ENCODE measurements at places on chromosomes 1 and 21. TPM values are rescaled to one million over a fixed set of nuclear protein-coding genes. Genes with fewer than 3 reads are reported as not detected.

The C1orf87 gene
- not detected for total RNA-seq

The SERBP1 gene
- total RNA-seq = 331 TPM

The SHISAL2A gene
- total RNA-seq = 4.5 TPM

The LCE2C gene
- total RNA-seq = not detected

The CHI3L1 gene
- total RNA-seq = 0.44 TPM

The TRIM63 gene
- total RNA-seq = not detected

The AJAP1 gene
- total RNA-seq = 22.1 TPM

The IL20 gene
- total RNA-seq = not detected

The SLC39A1 gene
- 127 TPM for total RNA-seq

- no peak for DNase-seq
Observed at GRCh38 chr1:101022294-101022693, 3.3 kb downstream of the DPH5 start.

DNA sequence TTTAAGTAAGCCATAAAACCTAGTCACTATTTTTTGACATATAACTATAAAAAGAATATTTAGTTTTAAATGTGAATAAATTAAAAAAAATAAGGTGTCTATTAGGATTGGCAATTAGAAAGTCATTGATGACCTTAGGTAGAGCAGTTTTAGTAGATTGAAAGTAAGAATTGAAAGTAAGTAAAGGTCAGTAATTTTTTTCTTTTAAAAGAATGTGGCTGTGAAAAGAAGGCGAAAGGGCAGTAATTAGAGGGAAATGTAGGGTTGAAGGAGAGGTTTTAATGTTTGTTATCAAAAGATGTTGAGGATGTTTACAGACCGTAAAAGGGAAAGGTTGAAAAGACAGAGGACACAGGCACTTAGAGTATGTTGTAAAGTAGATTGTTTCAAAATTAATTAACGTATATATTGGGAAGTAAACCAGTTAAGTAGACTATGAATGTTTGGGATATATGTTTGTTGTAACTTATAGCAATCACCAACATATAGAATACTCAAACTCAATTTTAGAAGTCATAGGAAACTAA, 41.0 kb downstream of the ZFYVE9 start:
- no peak for DNase-seq

DNA sequence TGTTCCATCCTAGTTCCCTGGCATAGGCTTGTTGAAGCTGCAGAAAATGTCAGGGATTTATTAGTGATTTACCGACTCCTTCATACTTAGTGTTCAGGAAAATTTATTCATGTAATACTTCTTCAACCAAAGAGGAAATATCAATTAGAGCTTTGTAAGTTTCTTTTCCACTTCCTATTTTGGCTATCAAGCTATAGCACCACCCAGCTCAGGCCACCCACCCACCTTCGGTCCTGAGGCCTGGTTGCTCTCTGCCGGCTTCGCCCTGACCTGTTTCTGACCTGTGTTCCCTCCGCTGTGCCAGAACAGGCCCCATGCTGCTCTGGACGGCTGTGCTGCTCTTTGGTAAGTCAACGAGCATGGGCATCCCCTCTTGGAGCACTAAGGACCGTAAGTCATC, at the start of gene FCRL6:
FCRL6 (plus strand) TSS at position 250 of the 400 bp plus-strand sequence; CDS start at position 315, 65 bp downstream.
- DNase-seq = no peak

DNA sequence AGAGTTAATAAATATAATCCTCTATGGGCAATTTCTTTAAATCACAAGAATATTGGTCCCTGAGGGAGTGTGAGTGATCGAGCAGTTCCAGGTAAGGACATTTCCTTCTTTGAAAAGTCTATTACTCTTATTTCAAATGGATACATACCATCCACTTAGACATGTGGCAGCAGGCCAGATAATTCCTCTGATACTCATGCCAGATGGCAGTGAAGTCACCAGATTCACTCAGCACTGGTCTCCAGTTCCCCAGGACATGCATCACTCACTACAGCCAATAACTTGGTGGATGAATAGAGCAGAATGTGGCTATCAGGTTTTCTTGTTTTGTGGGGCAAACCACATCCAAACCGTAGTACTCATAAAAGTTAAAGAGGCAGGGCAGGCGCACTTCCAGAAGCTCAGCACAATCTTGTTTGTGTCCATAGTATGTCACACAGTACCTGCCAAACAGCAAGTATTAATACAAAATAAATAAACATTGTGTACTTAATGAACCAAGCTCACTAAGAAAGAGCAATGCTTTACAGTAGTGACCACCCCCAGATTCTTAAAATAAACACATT, 74.2 kb upstream of the CD53 start:
- no peak for DNase-seq

GRCh38 chr1:175742790-175743459, 470 bp downstream of the TNR start:
- peak; percentile 83 for DNase-seq

GRCh38 chr1:182624577-182624976, 20.4 kb upstream of the RGS16 start:
- DNase-seq = no peak

DNA sequence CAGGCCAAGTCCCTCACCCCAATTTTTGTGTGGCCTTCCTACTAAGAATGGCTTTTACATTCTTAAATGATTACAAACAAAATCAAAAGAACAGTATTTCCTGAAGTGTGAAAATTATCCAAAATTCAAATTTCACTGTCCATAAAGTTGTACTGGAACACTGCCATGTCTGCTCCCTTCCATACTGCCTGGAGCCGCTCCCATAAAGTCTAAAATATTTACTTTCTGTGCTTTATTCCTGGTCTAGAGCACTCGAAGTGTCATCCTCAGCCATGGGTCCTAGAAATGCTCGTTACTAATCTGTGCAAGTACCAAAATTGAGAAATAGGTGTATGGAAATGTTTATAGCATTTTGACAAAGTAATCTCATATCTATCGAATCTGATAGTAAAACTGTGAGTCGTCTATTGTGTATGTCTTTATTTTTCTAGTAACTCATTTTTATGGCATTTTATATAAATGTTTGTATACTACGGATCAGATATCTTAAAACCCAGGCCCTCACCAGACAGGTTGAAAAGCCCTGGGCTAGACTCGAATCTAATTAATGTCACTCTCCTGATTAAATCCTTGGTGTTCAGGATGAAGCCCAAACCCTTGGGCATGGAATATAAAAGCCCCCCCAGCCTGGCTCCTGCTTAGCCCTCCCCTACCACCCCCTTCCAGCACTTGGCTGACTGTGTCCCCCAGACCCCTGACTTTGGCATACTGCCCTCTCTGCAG, 4.9 kb downstream of the LBR start:
- DNase-seq = no peak

GRCh38 chr1:25641931-25642573, 25.5 kb downstream of the MAN1C1 start:
- peak; percentile 85 for DNase-seq

DNA sequence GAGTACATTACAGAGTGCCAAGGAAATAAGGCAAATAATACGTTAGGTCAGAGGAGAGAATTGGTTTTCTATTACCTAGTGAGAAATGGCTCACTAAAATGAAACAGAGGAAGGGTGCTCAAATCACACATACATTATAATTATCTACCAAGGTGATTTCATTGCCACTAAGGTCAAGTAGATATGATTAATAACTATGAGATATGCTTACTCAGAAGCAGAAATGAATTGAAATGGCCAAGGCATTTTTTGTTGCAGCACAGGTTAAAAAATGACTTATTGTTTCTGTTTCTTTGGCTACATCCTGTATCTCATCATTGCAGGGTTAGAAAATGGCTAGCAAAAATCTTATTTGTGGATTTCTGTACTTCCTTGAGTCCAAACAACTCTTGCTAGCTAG, 154.5 kb upstream of the GORAB start:
- no peak for DNase-seq

GRCh38 chr1:108598340-108598739, 38.4 kb downstream of the EEIG2 start:
- DNase-seq = no peak

GRCh38 chr1:197178998-197179397, 32.5 kb upstream of the ASPM start:
- DNase-seq = no peak

DNA sequence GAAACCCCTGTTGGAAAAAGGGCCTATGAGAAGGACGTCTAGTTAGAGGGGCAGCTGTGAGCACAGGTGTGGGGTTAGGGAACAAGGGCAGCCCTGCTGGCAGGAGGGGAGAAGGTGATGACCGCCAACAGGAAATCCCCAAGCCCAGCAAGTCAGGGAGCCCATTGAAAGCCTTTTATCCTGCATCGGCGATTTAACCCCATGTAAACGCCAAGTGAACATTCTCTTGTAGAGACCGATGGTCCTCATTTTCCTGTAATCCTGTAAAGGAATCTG, 1.1 kb upstream of the BSND start:
- DNase-seq = peak; percentile 81

DNA sequence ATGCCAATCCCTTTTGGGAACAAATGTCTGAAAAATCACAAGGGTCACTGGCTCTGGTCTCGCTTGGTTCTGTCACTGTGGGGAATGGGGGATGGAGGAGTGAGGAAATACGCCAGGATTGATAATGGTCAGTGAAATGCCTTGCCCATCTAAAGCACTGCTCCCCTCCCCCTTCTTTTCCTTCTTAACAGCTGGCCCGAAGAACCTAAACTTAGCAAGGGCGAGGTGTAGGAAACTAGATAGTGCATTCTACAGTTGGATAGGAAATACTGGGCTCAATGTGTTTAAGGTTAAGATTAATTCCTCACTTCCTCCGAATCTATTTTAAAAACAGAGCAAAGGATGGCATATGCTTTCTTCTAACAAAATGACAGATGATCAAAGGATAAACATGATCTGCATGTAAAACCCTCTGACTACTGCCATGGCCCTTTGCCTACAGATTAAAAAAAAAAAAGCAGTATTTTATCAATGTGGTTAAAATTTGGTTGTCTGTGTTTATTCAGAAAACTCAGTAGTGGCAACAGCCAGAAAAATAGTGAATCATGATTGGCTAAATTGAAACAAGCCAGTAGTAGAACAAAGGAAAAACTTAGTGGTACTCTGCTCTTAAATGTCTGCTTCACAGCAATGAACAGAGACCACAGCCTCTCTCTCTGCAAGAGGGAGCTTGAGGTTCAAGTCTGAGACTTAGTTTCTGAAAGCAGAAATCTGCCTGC, 86.1 kb upstream of the VAV3 start:
- DNase-seq = peak; percentile 62

GRCh38 chr1:42157667-42158066, 4.5 kb downstream of the GUCA2B start:
- peak; percentile 66 for DNase-seq

DNA sequence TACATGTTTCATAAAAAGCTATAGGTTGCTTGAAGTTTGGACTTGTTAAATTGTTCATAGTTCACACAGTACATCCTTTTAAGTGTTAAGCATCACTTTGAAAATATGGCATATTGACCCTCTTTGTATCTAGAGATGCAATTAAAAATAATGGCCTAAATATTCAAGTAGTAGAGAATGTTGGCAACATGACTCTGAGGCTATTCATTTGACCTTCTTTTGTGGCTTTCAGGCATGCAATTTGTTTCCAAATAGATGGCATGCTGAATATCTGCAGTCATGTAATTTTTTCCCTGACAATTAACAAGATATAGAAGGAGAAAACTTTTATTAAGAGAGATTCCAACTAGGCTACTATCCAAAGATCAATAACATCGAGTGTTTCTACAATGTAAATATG, 230.5 kb upstream of the ZRANB2 start:
- no peak for DNase-seq

- no peak for DNase-seq
Observed at GRCh38 chr1:55204997-55205396, 10.2 kb downstream of the USP24 start.

DNA sequence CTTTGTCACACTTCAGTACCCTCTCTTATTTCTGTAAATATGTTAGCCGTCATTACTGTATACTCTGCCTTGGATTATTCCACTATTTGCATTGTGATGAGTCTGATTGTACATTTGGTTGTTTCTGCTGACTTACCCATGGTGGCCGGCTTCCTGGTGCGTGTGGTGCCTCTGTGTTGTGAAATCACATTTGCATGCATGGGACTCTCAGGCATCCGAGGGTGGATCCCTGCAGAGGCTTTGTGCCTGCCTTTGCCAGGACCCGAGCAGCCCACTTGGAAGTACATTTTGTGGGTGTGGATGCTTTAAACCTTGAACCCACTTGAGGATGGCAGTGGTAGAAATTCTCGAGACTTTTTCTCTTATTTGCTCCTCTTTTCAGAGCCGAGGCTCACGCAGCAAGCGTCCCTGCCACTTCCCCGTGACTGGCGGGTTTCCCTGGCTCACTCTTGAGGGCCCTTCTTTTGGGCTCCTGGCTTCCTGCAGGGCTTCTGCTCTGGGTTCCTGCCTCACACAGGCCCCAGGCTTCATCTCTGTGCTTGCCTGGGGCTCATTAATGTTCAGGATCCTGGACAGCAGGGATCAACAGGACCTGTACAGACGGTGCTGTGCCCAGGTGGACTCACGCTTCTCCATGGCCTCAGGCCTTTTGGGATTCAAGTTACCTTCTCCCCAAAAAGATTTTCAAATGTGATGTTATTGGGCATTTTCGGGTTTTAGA, 36.6 kb downstream of the POFUT2 start:
- no peak for DNase-seq

DNA sequence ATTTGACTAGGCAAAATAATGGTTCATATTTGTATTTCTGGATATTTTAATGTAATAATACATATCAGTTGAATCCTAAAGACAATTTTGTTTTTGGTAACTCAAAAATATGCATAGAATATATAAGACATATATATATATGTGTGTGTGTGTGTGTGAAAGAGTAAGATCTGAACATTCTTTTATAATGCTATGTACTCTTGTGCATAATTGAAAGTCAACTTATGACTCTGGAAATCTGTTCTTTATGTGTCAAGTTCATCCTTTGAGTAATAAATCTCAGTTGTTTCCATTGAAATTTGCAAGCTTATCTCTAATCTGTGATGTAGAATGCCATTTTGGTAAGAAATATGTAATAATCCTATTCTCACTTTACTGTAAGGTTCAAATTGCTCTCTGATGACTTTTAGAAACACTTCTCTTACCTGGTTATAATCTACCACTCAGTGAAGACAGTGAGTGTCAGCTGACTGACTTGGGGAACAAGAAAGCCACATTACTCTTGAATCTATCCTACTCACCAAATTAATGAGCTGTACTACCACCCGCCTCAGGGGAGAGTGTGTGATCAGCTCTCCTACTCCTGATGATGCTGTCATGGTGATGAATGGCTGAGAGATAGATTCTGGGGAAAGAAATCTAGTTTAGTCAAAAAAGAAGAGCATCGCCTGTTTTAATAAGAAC, 15.0 kb upstream of the NEK7 start:
- no peak for DNase-seq

GRCh38 chr1:9808459-9808858, 15.3 kb downstream of the CLSTN1 start:
- no peak for DNase-seq

GRCh38 chr1:192920412-192920811, 111.6 kb downstream of the RGS2 start:
- DNase-seq = no peak

- no peak for DNase-seq
Observed at GRCh38 chr1:221230605-221231004, 351.4 kb downstream of the HLX start.

GRCh38 chr21:41703857-41704501, 62.9 kb downstream of the RIPK4 start:
- DNase-seq = no peak

GRCh38 chr21:18204931-18205330, 39.7 kb upstream of the CHODL start:
- DNase-seq = no peak

GRCh38 chr1:32989160-32990050, 24.8 kb upstream of the RNF19B start:
- peak; percentile 54 for DNase-seq

GRCh38 chr1:7549277-7550161, 221.6 kb upstream of the VAMP3 start:
- no peak for DNase-seq

GRCh38 chr1:26993237-26994019, at the start of gene TRNP1:
TSS of gene TRNP1 (plus strand) at chr1:26993692. CDS start at chr1:26993787, 95 bp downstream.
- peak; percentile 97 for DNase-seq

- no peak for DNase-seq
Observed at GRCh38 chr1:15506831-15507230, 17.2 kb downstream of the CASP9 start.

Data from endodermal cell (in vitro differentiated cells).